ENCODE measurements at places on chromosomes 7 and 10.

GRCh38 chr7:151679881-151680612 is 160.4 kb upstream of the RHEB start:
- DNase-seq, result no peak

DNA sequence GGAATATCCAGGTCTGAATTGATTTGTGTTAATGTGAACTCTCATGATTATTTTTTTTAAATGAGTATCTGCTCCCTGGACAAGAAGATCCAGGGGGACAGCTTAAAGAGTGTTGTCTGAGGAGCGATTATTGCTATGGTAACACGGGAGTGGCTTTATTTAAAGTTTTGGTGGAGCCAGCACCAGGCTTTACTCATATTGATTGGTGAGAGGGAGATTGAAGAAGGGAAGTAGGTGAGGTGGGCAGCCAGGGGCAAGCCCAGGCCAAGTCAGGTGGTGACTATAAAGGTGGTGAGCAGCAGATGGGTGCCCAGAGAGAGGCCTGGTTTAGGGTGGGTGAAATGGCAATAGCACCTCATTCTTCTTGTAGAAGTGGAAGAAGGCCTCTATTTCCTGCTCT is 10.2 kb upstream of the AGR2 start:
- DNase-seq, result no peak

- no peak for DNase-seq
These were observed 584.0 kb upstream of the GHITM start for GRCh38 chr10:83555264-83555663.

DNA sequence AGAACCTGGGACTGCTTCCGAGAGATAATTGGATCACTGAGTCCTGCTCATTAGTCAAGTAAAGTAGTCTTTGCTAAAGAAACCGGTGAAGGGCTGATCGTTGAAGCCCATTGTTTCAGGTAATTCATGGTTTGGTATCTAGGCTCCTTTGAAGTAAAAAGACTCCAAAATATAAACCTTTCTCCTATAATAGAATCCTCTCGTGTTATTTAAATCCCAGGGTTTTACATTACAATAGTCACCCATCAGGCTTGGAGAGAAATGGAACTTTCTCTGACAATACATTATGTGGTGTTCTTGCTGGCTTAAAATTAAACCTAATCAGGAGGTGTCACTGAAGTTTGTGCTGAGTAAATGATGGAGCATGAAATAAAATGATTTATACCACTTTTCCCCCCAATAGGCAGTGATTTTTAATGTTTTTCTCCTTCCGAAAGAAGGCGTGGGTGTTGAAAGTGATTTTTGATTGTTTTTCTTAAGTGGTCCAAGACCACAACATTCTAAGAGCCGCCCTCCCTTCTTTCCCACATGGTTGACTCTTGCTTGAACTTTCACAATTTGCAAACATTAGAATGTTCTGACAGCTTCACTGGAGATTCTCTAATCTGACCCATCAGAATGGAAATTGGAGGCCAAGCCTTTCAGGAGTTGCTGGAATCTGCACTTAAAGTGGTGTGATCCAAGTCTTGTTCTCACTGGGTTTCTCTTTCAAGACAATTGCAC is 44.2 kb downstream of the LRMDA start:
- DNase-seq, result no peak

GRCh38 chr7:20894806-20895205 is 108.1 kb upstream of the SP8 start:
- no peak for DNase-seq

DNA sequence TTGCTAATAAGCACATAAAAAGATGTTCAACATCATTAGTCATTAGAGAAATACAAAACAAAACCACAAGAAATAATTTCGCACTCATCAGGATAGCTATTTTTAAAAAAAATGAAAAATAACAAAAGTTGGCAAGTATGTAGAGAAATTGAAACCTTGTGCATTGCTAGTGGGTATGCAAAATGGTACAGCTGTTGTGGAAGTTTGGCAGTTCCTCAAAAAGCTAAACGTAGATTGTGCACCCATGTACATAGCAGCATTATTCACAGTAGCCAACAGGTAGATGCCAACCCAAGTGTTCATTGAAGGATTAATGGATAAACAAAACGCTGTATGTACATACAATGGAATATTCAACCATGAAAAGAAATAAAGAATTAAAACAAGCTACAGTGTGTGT is 35.3 kb upstream of the STARD3NL start:
- no peak for DNase-seq

- DNase-seq, result no peak
These were observed 141.0 kb upstream of the LANCL2 start for GRCh38 chr7:55224111-55224510.

GRCh38 chr10:71067098-71067740 is 145.2 kb upstream of the UNC5B start:
- DNase-seq, result no peak

DNA sequence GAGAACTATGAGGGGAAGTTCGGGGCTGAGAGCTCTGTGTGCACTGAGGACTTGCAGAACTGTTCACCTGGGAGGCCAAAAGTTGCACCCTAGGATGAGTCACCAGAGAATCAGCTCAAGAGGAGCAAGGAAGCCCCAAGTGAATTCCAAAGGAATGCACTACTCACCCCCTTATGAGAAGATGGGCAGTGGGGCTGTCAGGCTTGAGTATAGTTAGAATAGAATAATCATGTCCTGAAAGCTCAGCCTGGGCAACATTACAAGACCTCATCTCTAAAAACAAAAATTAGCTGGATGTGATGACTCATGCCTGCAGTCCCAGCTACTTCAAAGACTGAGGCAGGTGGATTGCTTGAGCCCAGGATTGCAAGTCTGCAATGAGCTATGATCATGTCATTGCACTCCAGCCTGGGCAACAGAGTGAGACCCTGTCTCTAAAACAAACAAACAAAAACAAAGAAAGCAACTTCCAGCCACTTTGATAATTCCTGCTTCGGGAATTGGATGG is 30.0 kb downstream of the MAP3K8 start:
- DNase-seq, result no peak

- no peak for DNase-seq
These were observed 388.2 kb upstream of the CELF2 start for GRCh38 chr10:10629512-10629911.

GRCh38 chr7:135245226-135246190 is 11.9 kb downstream of the STRA8 start:
- DNase-seq, result no peak

All from anterior cingulate cortex (tissue), 58 donors.